ENCODE measurements at places on chromosomes 2 and 18.

- no peak for DNase-seq
Measured at GRCh38 chr2:17362956-17363355, 155.3 kb downstream of the RAD51AP2 start.

- no peak for DNase-seq
Measured at GRCh38 chr2:175957845-175958244, 44.2 kb downstream of the LNPK start.

- DNase-seq = no peak
Measured at GRCh38 chr2:97742381-97742847, 29.0 kb downstream of the ZAP70 start.

GRCh38 chr2:223003191-223003590, 48.8 kb upstream of the KCNE4 start:
- DNase-seq = no peak

- DNase-seq = no peak
Measured at GRCh38 chr2:105099153-105099552, 61.3 kb downstream of the MRPS9 start.

GRCh38 chr2:54945391-54946219, 104.6 kb downstream of the RTN4 start:
- DNase-seq = peak; percentile 32

GRCh38 chr2:84748341-84748740, 132.5 kb downstream of the TRABD2A start:
- no peak for DNase-seq

DNA sequence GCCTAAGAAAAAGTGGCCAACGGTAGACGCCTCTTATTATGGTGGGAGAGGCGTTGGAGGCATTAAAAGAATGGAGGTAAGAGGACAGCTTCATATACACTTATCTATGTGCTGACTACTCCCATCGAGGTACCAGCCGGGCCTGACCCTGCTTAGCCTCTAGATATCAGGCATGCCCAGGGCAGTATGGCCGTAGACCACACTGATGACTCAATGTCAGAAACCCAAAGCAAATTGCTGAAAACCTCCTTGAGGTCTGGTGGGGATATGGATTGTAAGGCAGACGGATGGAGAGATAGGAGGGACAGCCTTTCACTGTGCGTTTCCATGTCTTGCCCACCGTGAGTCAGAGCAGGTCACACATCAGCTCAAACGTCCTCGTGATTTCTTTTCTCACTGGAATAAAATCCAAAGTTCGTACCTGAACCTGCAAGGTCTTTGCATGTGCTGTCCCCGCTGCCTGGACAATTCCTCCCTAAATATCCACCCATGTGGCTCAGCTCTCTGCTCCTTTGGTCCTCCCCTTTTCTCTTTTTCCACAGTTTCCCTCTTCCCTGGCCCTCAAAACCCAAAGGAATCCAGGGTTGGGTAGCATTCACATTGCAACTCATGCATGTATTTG, 168.9 kb downstream of the ANTXR1 start:
- no peak for DNase-seq

DNA sequence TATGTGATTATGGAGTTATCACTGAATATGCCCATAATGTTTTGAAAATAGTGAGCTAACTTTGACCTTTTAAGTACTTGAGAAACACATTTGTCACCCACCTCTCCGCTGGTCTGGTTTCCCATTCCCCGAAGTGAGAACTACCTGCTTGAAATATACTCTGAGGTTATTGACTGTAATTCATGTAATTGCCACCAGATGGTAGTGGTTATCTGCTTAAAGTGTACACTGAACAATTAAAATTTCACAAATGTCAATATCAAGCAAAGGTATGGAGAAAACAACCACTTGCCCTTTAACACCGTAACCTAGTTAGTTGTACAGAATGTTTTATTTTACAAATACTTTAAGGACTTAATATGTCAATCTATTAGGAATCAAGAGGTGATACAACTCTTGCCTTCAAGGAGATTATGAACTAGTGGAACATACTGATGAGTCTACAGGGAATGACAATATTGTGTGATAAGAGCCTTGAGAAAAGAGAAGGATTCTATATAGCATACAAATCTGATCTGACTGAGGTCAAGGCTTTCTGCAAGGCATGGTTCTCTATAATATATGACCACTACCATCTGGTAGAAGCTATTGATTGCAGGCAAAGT, 316.8 kb upstream of the KCNH7 start:
- DNase-seq = no peak

DNA sequence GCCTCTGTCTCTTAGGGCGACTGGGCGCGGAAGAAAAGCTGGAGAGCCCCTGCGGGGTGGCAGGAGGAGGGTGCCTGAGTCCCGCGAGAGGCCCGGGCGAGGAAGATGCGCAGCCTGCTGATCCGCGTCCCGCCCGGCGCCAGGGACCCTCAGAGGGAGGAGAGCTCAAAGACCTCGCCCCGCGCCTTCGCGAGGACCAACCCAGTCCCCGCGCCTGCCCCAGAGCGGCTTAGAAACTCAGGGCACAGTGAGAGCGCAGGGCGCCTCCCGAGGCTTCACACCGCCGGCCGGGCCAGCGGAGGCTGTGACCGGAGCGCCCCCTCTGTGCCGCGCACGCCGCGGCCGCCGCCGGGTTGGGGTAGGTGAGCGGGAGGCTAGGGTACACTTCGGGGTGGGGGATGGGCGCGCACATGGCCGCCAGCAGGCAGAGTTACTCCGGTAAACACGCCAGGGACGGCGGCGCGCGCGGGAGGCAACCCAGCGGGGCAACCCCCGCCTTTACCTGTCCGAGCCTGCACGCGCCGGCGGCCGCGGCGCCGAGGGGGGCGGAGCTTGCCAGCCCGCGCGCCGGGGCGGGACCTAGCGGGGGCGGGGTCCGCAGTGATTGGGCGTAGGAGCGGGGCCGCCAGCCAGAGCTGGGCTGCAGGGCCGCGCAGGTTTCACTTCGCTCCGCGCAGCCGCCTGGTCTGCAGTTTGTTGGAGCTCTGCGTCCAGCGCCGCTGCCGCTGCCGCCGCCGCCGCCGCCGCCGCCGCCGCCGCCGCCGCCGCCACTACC, at the start of gene BCL2L11:
TSS of gene BCL2L11 (plus strand) at position 662 of the 775 bp plus-strand sequence. CDS start 2,832 bp downstream, outside the sequence.
- peak; percentile 96 for DNase-seq

DNA sequence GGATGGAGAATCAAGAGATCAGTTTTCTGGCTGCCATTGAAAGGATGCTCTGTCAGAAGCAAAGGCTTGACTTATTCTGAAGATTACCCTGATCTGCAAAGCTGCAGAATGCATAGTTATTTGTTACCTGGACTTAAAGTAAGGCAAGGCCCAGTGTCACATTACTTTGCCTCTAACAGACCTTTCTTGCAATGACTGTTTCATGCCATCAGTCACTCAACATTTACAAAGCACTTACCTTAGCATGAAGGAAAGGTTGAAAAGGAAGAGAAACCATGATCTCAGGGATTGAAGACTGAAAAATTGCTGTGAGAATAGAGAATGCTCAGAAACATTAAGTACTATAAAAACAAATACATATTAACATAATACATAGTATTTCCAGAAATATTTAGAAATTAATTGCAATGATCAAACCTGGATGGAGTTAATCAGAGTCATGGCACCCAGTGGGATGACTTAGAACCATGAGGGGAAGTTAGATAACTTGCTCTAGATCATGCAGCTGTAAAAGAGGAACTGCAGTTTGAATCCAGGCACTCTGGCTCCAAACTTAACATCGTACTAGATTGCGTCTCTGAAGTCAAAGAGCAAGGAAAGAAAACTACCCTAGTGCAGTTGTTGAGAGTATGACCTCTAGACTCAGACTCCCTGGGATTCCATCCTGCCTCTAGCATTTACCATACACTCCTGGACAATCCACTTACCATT, 26.5 kb upstream of the FAM117B start:
- no peak for DNase-seq

DNA sequence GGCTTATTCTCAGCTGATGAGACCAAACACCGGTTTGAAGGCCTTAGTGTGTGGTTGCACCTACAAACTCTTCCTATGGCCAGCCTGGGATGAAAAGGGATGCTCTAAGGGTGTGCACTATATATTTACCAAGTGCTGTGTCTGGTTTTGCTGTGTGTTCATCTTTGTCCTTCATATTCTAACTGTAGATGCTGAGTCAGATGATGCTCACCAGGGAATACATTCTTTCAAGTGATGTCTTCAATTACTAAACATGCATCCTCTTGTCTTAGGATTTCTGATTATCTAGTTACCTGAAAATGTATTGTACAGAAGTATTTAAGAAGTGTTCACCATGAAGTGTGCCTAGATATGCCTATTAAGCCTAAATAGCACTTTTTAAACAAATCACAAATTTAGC, 1111.6 kb upstream of the ZEB2 start:
- no peak for DNase-seq

- no peak for DNase-seq
Measured at GRCh38 chr2:27086724-27087593, at the start of gene KHK. TSS of gene KHK (plus strand) at chr2:27086772. CDS start at chr2:27087260, 488 bp downstream.

- DNase-seq = no peak
Measured at GRCh38 chr2:39942950-39943349, 163.9 kb upstream of the THUMPD2 start.

GRCh38 chr2:239563561-239563960, 162.7 kb upstream of the HDAC4 start:
- no peak for DNase-seq

GRCh38 chr2:74286725-74287124, 56.5 kb downstream of the SLC4A5 start:
- peak; percentile 15 for DNase-seq

- no peak for DNase-seq
Measured at GRCh38 chr18:22932885-22933205, 283 bp upstream of the RBBP8 start.

GRCh38 chr2:57278451-57278850, 768.2 kb upstream of the VRK2 start:
- DNase-seq = no peak

GRCh38 chr2:237198164-237198855, 112.6 kb downstream of the COPS8 start:
- no peak for DNase-seq

GRCh38 chr2:63581298-63581961, 6.8 kb downstream of the WDPCP start:
- no peak for DNase-seq

DNA sequence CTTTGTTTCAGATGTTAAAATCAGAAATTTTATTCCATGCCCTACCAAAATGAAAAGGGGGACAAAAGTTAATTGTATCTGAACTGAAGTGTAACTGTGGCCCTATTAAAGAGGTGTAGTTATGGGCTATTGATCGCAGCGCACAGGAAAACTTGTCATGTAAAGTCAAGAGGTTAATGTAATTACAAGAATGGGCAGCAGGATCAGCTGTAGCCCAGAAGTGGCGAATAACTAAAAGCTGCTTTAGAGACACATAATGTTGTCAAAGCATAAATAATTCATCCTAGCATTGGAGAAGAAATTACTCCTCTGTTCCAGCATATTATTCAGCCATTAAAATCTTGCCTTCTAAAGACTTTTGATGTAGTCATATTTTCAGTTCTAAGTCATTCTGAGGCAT, 211.8 kb downstream of the EPHA4 start:
- no peak for DNase-seq

DNA sequence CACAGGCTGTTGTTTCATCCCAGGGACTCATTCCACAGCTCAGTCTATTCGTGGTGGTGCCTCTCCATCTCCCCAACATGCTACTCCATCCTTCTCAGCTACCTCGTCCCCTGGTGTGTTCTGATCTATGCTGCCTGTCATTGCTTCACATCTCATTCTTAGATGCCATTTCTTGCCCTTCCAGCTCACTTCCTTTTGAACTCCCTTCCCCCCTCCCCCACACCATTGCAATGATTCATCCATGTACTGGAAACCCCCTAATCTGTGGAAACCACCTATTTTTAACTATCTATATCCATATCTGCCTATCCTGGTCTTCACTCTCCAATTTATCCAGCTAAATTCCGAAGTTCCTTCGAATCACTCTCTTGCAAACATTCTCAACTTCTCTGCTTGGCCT, 65.7 kb upstream of the PARD3B start:
- DNase-seq = no peak

DNA sequence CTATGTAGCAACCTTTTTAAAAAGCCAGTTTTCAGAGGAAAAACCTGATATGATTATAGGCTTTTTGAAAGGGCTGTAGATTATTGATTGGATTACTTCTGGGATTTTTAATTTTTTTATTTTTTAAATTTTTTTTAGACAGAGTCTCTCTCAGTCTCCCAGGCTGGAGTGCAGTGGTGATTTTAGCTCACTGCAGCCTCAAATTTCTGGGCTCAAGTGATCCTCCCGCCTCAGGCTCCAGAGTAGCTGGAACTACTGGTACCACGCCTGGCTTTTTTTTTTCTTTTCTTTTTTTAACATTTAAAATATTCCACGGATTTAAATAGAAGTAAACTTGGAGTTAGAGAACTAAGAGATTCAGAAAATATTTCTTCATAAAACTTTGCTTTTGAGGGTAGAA, 1.2 kb downstream of the MRPL19 start:
- no peak for DNase-seq

- DNase-seq = no peak
Measured at GRCh38 chr18:62625019-62625418, 90.3 kb upstream of the PHLPP1 start.

DNA sequence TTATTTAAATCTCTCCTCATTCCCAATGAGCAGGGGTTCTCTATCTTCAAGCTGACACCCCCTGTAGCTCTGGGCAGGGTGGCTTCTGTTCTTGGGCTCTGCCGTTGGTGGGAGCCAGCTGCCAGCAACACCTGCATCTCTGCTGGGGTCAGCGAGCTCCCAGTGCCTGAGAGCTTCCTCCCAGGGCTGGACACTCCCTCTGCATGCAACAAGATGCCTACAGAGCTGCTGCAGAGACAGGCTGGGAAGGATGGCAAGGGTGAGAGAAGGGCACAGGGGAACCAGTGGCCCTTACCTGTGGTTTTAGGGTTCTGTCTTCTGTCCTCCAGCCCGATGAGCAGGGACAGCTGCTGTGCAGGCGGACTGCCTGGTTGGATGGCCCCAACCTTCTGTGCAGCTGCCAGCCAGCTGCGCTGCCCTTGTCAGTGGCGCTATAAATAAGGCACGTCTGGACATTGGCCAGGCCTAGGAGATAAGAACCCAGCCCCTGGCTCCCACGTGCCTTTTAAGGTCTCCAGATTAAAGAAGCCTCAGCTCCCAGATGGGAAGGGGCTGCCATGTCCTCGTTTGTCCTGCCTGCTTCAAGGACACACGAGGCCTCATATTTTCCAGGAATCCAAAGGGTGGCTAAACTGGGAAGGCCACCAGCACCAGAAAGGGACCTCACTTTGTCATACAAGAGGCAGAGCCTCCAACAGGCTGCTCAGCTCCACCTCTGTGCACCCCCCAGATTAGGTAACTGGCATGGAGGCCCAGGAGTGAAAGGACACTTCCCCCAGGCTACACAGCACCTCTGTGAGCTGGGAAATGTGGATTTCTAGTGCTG, 39.5 kb upstream of the FHL2 start:
- no peak for DNase-seq

GRCh38 chr2:162212366-162212765, 30.9 kb downstream of the FAP start:
- DNase-seq = no peak

- no peak for DNase-seq
Measured at GRCh38 chr2:9763356-9764152, 79.7 kb upstream of the TAF1B start.

DNA sequence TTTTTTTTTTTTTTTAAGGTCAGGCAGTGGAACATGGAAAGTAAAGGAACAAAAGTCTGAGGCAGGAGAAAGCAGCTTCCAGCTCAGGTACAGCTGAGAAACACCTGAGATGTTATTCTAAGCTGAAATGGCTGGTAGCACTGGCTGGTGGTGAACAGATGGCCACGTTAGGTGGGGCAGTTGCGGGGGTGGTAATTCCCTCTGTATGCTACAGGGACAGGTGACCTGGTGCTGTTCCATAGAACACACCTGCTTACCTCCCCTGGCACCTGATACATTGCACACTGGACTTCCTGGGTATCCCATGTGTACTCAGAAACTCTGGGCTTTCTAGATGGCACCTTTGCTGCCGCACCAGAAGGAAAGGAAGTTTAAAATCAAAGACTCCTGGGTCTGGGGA, 333.3 kb downstream of the SLC8A1 start:
- DNase-seq = no peak

Measured in activated T-cell treated with anti-CD3 and anti-CD28 coated beads for 48 hours (primary cell).